ENCODE measurements at places on chromosomes 6 and 20. TPM values are rescaled to one million over a fixed set of nuclear protein-coding genes. Genes with fewer than 3 reads are reported as not detected.

- no peak overlapping the region for H3K4me3 ChIP-seq
- no peak for DNase-seq
- no peak overlapping the region for H3K27ac ChIP-seq
- H3K4me1 ChIP-seq, result no peaks in the 10 kb centered on the region
These were observed 55.0 kb downstream of the SLC35D3 start for GRCh38 chr6:136977075-136977474.

DNA sequence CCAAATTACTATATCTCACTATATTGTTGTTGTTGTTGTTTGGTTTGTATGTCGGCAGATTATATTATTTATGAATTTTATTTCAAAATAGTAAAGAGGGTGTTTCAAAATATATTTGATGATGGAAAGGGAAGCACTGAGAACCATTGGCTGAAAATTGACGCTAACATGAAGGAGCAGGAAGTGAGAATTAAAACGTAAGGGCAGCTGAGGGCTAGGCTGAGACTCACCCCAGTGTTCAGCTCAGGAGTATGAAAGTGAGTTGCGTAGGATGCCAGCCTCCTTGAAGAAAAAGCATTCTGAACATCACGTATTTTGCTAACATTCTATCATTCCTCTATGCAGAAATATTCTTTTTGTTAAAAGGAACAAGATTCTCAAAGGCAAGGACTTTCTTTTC, 10.7 kb upstream of the IPCEF1 start:
- H3K27ac ChIP-seq, result no peak overlapping the region
- no peaks in the 10 kb centered on the region for H3K36me3 ChIP-seq
- peaks cover 23% of the 10 kb centered on the region for H3K4me1 ChIP-seq
- DNase-seq, result no peak

- no peak overlapping the region for H3K27ac ChIP-seq
- H3K36me3 ChIP-seq, result peaks cover 1% of the 10 kb centered on the region
- H3K4me1 ChIP-seq, result peaks cover 2% of the 10 kb centered on the region
These were observed 26.6 kb downstream of the RIN2 start for GRCh38 chr20:19784511-19785172.

GRCh38 chr20:52888096-52888495, 84.1 kb upstream of the TSHZ2 start:
- no peaks in the 10 kb centered on the region for H3K36me3 ChIP-seq
- no peak overlapping the region for H3K27ac ChIP-seq
- no peaks in the 10 kb centered on the region for H3K4me1 ChIP-seq
- no peak overlapping the region for H3K4me3 ChIP-seq

GRCh38 chr6:157383471-157383870, 2.5 kb downstream of the ZDHHC14 start:
- H3K4me1 ChIP-seq, result peaks cover 26% of the 10 kb centered on the region
- DNase-seq, result no peak
- no peak overlapping the region for H3K27ac ChIP-seq

GRCh38 chr6:34056305-34057108, 89.4 kb downstream of the GRM4 start:
- no peaks in the 10 kb centered on the region for H3K36me3 ChIP-seq
- H3K4me3 ChIP-seq, result no peak overlapping the region
- no peaks in the 10 kb centered on the region for H3K27me3 ChIP-seq
- peak; percentile 54 for DNase-seq
- H3K27ac ChIP-seq, result no peak overlapping the region

GRIK2 gene
- total RNA-seq, result not detected

RPL10A gene
- total RNA-seq, result 2,334 TPM

RIMS4 gene
- not detected for total RNA-seq

REV3L gene
- 16.5 TPM for total RNA-seq

Measured in activated CD4-positive, alpha-beta T cell treated with anti-CD3 and anti-CD28 coated beads for 36 hours (primary cell).